Activated naive CD4-positive, alpha-beta T cell treated with Interleukin-2 at 50 U/mL for 16 hours (primary cell): ENCODE measurements at places on chromosomes 5 and 9.

- no peak for DNase-seq
Measured at GRCh38 chr5:83487155-83487554, 15.6 kb downstream of the VCAN start.

- no peak for DNase-seq
Measured at GRCh38 chr5:138252944-138253343, 21.5 kb downstream of the GFRA3 start.

- DNase-seq = no peak
Measured at GRCh38 chr9:18759827-18760226, 273.2 kb downstream of the SAXO1 start.

DNA sequence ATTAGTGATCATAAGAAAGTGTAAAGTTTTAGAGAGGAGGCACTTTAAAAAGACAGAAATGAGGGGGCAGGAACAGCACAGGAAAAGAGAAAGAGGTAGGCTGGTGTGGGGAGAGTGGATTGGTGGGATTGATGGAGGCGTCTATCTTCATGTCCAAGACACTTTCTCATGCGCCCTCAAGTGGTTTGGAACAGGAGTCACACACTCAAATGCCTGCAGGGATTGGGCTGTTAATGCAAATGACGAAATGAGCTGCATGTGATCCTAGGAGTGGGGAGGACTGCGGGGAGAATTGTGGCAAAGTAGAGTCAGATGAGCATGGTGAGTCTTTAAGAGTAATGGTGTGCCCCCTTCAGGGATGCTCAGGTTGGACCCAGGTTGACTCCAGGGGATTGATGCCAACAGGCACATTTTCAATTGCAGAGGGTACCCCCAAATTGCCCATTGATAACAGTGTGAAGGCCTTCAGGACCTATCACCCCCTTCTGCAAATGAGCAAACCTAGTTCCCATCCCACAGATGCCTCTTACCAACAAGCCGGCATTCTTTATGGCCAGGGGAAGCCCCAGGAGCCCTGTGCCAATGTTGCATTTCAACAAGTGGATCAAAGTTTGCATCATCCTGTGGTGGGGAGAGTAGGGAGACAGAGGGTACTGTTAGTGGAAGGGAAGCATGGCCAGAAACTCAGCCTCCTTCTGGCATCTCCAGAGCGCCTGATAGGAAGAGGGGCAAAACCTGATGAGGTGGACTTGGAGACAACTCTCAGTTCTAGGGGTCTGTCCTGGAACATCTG lies 5.3 kb downstream of the SLC36A3 start:
- no peak for DNase-seq

- DNase-seq = no peak
Measured at GRCh38 chr5:68405784-68406743, 190.5 kb downstream of the PIK3R1 start.

DNA sequence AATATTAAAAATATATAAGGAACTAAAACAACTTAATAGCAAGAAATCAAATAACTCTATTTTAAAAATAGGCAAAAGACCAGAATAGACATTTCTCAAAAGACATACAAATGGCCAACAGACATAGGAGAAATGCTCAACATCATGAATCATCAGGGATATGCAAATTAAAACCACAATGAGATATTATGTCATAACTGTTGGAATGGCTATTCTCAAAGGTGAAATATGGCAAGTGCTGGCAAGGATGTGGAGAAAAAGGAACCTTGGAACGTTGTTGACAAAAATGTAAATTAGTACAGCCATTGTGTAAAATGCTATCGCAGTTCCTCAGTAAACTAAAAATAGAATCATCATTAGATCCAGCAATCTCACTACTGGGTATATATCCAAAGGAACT lies 468.5 kb downstream of the NFIB start:
- DNase-seq = no peak

DNA sequence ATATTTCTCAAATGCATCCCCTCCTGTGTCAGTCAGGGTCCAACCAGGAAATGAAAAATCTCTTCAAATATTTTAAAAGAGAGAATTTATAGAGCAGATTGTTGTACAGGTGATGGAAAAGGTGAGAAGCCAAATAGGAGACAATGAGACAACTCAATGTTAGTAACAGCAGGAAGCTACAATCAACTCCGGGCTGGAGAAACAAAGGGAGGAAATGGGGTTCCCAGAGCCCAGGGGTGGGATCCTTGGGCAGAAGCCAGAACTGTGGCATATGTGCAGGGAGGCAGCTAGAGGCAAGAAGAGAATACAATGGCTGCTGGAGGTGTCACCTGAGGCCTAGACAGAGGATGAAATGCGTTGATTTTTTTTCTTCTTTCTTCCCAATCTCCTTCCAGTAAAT lies 361.8 kb upstream of the ACTBL2 start:
- DNase-seq = no peak

DNA sequence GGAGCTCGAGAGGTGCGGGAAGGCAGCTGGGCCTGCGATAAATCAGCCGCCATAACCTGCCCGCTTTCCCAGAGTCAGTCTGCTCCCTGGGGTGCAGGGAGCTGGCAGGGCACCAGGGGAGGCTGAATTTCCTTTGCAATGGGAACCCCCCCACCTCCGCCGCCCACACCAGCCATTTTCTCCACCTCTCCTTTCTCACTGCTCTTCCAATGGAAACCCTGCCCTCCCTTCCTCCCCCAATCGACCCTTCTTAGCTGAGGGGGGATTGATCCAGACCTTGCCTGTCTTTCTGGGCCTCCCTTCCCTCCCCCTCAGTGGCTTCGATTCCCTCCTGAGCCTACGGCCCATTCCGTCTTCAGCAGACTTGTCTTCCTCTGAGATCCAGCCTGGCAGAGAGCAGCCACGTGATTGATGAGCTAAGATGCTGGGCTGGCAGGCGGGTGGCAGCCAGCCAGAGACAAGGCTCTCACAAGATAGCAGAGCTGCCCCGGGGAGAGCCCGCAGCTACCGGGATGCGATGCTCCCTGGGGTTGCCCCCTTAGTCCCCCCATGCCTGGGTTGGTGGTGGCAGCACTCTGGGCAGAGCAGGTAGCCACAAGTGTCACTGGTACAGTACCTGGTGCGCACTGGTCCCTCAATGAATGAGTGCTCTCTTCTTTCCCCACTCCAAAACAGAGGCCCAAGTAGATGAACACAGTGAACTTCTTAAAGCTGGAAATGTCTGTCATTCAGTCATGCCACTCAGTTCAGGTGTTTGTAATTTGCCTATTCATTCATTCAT lies 53.7 kb upstream of the FABP6 start:
- DNase-seq = no peak
